Activated naive CD4-positive, alpha-beta T cell treated with anti-CD3 and anti-CD28 coated beads for 36 hours (primary cell): ENCODE measurements at places on chromosomes 6 and 20. TPM values are rescaled to one million over a fixed set of nuclear protein-coding genes. Genes with fewer than 3 reads are reported as not detected.

FABP7 gene
- total RNA-seq = not detected

MLIP gene
- not detected for total RNA-seq

PPP1R3G gene
- not detected for total RNA-seq

GRCh38 chr20:31667315-31668285, 29.9 kb downstream of the COX4I2 start:
- no peak for DNase-seq

- no peak for DNase-seq
Measured at GRCh38 chr20:63064310-63064709, 57.5 kb upstream of the BHLHE23 start.
